ENCODE measurements at places on chromosomes 3 and 15. TPM values are rescaled to one million over a fixed set of nuclear protein-coding genes. Genes with fewer than 3 reads are reported as not detected.

The SOX2 gene
- 3.5 TPM for total RNA-seq

The ITGB5 gene
- 109 TPM for total RNA-seq

The P2RY12 gene
- total RNA-seq = 0.07 TPM

The TMEM158 gene
- total RNA-seq = 3.3 TPM

GRCh38 chr3:62805580-62806277, 69.5 kb downstream of the CADPS start:
- no peak for DNase-seq

DNA sequence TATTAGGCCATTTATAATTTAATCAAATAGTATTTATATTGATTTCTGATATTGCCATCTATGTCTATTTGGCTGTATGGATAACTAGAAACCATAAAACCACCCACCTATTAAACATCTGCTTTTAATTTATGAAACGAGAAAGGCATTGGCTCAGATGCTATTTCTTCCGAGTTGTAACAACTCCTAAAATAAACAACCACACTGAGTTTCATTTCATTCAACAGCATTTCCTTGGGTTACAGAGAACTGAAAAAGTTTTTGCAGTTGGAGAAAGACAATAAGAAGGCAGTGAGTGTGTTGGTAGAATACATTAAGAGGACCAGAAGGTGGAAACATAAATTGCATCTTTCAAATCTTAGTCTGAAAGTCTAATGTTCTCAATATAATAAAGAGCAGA, 79.1 kb downstream of the AQR start:
- no peak for DNase-seq

GRCh38 chr3:11364181-11364580, 92.0 kb downstream of the ATG7 start:
- no peak for DNase-seq

- DNase-seq = no peak
Observed at GRCh38 chr15:26877831-26878230, 11.0 kb downstream of the GABRA5 start.

- no peak for DNase-seq
Observed at GRCh38 chr3:10533737-10534023, 28.3 kb upstream of the ATP2B2 start.

DNA sequence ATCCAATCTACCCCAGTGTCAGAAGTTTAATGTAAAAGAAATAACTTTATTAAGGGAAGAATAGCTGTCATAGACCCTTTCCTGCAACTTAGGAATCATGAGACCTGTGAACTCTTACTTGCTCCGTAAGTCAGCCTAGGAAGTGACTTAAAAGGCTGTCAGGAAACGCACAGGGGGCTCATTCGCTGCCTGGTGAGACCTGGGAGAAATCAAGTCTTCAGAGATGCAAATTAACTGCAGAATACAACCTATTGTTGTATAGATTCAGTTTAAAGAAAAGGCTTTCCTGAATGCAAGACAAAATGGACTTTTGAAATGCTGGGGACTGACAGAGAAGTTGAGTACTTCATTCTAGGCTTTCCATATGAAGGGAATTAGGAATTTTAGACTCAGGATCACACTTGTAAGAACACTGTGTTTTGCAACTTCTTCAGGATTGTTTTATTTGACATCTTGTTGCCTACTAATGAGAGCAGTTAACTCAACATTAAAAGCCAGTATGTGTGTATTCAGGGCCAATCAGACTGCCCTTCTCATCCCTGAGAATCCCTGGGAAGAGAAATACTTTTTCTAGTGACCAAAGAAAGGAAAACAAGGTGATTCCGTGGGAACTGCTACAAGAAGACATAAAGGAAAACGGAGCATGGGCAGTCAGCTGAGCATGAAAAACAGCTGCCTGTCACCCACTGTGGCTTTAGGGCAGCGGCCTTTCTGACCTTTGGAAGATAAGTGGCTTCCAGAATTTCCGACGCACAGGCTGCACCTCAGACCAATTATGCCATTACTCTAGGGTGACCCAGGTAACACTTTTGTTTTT, 18.5 kb upstream of the DPPA4 start:
- no peak for DNase-seq

DNA sequence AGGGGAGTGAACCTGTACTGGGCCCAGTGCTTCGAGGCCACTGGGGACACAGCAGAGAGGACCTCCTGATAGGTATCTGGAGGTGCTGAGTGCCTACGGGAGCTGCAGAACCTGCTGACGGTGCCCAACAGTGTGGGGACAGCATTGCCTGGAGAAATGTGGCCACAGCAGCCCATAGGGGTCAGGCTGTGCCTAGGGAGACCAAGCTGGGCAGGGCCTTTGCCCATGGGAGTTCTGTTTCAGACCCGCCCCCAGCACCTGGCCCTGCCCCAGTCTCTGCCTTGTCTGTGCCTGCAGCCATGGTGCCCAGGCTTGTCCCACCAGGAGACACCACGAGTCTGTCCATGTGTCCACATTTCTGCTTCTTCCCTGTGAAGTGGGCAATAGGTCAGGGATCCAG, 15.3 kb upstream of the RPL32 start:
- DNase-seq = no peak

DNA sequence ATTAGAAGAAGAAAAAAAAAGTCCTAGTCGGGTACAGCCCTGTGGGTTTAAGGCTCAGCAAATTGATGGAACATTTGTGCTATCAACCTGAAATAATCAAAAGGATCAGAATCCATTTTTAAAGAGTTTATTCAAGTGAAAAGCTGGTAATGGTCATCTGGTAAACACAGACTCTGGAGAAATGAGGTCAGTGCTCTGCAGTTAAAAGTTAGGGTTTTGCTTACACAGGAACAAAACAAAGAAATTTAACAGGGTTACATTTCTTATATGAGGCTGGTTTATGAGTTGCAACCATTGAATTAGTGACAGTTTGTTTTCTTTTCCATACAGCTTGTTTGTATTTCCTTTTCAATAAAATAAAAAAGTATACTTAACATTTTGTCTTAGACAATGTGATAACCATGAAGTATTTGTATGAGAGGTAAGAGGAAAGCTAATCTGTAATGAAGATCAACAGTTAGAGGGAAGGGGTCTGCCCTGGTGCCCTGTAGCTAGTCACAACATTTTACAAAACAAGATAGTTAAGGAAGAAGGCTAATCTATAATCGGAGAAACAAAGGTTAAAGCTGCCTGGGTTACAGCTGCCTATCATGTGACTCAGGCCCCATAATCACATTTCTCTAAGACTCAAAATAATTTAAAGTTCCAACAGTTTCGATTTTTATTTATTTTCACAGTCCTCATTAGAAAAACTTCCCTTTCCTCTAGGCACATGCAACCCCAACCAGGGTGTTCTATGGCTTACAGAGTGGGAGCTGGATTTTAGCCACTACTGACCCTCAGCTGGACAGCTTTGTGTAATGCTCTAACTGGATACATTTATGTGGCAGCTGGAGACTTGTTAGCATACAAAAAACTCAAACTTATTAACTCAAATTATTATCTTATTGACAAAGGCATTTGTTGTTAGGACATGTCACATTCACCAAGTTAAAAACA, 98.1 kb upstream of the ACP3 start:
- DNase-seq = no peak
